ENCODE measurements at places on chromosomes 1 and 21. TPM values are rescaled to one million over a fixed set of nuclear protein-coding genes. Genes with fewer than 3 reads are reported as not detected.

- no peak for DNase-seq
These were observed 123.9 kb downstream of the ETS2 start for GRCh38 chr21:38929652-38930051.

- no peak for DNase-seq
These were observed 1.4 kb downstream of the MASP2 start for GRCh38 chr1:11045428-11046269.

DNA sequence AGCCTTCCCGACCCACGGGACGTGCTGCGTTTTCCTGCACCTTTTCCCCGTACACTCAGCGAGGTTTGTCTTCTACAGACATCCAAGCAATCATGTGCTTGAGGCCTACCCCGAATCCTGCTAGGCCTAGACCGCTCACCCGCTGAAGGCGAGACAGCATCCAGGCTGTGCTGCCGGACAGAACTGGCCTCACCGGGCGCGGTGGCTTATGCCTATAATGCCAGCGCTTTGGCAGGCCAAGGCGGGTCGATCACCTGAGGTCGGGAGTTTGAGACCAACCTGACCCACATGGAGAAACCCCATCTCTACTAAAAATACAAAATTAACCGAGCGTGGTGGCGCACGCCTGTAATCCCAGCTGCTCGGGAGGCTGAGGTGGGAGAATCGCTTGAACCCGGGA lies 54.1 kb downstream of the ECE1 start:
- DNase-seq = no peak

GRCh38 chr1:211800925-211801607 lies 29.5 kb downstream of the LPGAT1 start:
- no peak for DNase-seq

DNA sequence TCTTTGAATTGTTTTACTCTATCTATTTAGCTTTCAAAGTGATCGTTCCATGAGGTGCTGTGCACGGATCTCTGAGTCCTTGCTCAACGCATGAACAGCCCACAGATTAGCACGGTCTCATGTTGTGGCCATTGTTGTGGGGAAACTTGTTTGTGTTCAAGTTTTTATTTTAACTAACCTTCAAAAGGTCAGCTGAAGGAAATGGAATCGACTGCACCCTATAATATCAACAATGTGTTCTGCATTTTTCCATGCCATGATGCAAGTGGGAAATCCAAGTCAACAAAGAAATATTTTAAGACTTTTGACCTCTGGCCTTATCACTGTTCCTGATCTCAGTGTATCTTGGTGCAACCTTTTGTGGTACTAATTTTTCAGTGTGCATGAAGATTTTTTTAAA lies 6.1 kb downstream of the SH2D1B start:
- no peak for DNase-seq

- DNase-seq = no peak
These were observed 290.5 kb downstream of the OMA1 start for GRCh38 chr1:58256041-58256440.

- DNase-seq = no peak
These were observed 59.4 kb upstream of the POU2F1 start for GRCh38 chr1:167161242-167161641.

DNA sequence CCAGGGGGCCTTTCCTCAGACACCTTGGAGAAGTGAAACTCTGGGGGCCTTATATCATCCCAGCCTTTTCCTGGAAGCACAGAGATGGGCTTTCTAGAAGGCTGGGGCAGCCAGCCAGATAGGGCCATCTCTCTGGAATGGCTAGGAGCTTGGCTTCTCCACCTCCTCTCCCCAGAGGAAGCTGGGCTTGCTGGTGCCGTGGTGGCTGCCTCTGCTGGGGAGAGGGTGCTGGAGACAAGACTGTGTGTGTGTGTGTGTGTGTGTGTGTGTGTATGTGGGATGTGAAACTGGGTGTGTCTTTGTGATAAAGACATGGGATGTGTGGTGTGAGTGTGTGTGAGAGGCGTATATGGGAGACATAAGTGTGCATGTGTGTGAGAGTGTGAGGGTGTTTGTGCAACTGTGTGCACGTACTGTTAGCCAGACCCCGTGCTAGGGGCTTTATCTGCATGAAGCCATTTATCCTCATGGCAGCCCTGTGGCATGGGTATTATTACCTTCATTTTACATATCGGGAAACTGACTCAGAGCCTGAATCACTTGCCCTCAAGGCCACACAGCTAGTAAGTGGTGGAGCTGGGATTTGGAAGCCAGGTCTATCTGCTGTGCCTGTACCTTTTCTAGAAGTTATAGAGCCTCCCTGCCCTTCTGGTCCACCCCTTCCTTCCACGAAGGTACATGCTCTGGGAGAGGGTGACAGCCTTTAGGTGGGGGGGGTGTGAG lies 44.2 kb downstream of the PTPRU start:
- no peak for DNase-seq

MEAF6 gene
- total RNA-seq = 43.9 TPM

CFAP107 gene
- not detected for total RNA-seq

OLFML3 gene
- total RNA-seq = 63.9 TPM

Measured in thoracic aorta (tissue), 2 donors.